ENCODE measurements at places on chromosomes 16 and 17. TPM values are rescaled to one million over a fixed set of nuclear protein-coding genes. Genes with fewer than 3 reads are reported as not detected.

Gene ACSM2B
- 0.04 TPM for polyA plus RNA-seq

- no peak for DNase-seq
These were observed 76.5 kb upstream of the ZNF423 start for GRCh38 chr16:49932434-49932833.

Gene CDH15
- 2.1 TPM for polyA plus RNA-seq

GRCh38 chr16:74982256-74982655 is 2.7 kb downstream of the WDR59 start:
- DNase-seq = no peak

Gene MIF4GD
- polyA plus RNA-seq = 34.8 TPM

- peak; percentile 54 for DNase-seq
These were observed 837 bp downstream of the LRRC59 start for GRCh38 chr17:50396261-50397110.

DNA sequence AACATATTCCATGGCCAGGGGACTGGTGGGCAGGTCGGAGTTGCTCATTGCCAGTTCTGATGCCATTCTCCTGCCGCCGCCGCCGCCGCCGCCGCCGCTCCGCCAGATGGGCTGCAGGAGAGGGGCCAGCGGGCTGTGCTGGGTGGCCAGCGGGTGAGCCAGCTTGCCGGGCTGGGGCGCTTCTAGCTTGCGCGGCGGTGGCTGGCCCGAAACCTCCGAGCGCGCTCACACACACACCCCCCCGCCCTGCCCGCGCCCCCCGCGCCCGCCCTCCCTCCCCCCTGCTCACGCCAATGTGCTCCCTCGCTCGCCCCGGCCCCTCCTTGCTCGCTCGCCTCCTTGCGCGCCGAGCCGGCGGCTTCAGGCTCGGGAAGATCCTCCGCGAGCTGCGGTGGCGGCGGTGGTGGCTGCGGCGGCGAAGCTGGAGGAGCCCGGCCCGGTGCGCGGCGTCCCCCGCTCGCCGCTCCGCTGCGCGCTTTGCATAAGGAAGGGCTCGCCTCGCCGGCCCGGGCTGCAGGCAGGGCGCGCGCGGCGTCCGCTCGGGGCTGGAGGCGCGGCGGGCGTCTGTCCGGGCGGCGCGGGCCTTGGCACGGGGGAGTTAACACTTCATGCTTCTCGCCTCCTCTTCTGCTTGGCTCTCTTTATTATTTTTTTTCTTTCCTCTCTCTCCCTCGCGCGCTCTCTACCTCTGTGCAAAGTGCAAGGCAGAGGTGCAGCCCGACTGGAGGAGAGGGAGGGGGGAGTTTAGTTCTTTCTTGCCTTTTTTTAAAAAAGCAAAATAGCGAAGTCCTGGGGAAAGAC is 500 bp downstream of the MAF start:
- DNase-seq = peak; percentile 84

- DNase-seq = no peak
These were observed 176.3 kb downstream of the RPTOR start for GRCh38 chr17:80720610-80721577.

DNA sequence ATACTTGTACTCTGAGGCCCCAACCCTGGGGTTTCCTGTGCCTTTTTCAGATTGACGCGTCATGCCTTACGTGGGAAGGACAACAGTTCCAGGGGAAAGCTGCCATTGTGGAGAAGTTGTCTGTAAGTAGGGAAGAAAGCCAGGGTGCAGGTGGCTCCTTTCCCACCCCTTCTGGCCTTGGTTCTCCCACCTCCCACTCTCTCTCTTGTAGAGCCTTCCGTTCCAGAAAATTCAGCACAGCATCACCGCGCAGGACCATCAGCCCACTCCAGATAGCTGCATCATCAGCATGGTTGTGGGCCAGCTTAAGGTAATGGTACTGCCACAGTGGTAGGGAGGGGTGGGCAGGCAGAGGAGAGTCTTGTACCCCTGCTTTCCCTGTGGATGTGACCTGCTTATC is 4.6 kb upstream of the EDC4 start:
- no peak for DNase-seq

DNA sequence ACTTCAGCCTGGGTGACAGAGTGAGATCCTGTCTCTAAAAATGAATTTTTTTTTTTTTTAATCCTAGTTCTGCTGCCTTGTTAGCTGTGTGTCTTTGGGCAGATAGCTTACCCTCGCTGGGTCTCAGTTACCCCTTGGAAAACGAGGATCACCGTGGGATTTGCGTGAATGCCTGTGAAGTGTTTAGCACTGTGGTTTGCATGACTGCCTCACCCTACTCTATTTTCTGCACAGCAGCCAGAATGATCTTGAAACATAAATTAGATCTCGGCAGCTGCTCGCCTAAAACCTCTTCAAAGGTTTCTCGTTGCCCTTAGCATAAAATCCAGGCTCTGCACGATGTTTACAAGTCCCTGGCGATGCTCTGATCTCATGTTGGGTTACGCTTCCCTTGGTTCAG is 71.2 kb upstream of the GRIN2A start:
- no peak for DNase-seq

Gene TMEM100
- 63.6 TPM for polyA plus RNA-seq

GRCh38 chr16:969508-970385 is 1.0 kb downstream of the LMF1 start:
- peak; percentile 59 for DNase-seq
